ENCODE measurements at places on chromosomes 4 and X.

GRCh38 chrX:101360390-101360789 lies 11.8 kb upstream of the TIMM8A start:
- DNase-seq: no peak

- DNase-seq: no peak
Observed at GRCh38 chr4:153023692-153024394, 87.7 kb downstream of the FHDC1 start.

DNA sequence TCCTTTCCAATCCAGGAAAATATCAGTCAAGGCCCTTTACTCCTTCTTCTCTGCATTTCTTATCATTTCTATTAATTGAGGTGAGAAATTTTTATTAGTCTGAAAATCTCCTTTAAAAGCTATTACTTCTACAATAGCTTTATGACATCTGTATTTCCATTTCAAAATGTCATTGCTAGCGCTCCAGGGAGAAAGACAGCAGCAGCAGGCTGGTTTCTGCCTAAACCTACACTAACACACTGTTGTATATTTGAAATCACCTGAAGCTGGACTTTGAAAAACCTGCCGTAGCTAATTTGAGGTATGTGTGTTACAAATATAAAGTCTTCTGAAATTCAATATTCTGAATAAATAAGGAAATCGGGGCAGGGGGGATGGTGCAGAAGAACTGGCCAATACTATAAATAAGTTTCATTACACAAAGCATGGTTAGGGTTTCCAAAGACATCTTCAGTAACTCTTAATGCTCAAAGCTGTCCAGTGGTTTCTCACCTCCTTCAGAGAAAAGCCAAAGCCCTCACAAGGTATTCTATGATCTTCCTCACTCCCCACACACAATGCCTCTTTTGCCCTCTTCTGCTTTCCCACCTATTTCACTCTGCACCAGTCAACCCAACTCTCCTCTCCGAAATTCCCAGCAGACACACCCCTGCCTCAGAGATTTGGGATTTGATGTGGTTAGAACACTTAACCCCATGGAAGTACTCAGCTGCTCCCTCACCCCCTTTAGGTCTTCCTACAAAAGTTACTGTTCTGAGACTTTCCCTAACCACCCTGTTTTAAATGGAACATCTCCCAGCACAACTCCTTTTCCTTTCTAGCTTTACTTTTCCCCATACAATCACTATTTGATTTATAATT lies 122.7 kb downstream of the PPP3CA start:
- no peak for DNase-seq

DNA sequence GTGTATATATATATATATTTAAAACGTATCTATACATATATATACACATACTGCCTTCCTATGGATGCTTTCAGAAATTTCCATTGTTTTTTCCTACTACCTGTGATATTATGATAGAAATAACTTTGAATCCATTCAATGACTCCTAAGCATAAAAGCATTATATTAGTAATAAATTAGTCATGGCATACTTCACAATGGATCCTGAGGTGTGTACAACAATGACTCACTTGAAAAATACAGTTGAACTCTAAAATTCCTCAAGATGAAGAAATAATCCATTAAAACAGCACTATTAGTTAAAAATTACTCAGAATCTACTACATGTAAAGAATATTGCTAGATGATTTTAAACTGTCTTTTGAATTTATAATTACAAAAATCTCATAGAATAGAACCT lies 201.1 kb downstream of the STPG2 start:
- DNase-seq: no peak

DNA sequence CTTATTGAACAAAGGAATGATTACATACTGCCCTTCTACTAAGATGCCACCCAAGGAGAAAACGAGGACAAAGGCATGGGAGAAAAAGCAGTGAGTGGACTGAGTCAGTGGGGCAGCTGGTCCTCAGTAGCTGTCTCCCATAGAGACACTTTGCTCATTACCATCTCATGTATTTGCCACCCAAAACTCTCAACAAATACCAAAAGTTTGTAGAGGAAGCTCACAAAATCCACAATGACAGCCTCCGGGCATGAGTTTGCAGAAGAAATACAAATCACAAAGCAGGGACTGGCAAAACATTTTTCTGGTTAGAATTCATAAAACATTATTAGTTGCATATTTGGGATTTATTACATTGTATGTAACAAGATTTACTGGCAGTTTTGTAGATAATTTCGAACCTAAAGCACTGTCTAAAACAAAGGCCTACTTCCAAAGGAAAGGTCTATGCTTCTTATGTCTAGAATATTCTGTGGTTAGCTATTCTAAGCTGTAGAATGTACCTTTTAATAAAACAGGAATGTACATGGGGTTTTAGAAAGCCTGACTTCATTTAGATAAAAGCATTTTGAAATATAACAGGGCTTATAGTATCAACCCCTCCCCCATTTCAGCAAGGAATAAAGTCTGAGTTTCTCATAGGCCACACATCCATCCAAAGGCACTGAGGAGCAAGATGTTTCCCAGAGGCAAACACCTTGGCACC lies 17.7 kb downstream of the PCDH18 start:
- no peak for DNase-seq
